Activated naive CD4-positive, alpha-beta T cell treated with Interleukin-2 at 50 U/mL for 16 hours (primary cell): ENCODE measurements at places on chromosomes 6 and 20.

- DNase-seq: no peak
Observed at GRCh38 chr6:89818977-89819335, 638 bp downstream of the MDN1 start.

DNA sequence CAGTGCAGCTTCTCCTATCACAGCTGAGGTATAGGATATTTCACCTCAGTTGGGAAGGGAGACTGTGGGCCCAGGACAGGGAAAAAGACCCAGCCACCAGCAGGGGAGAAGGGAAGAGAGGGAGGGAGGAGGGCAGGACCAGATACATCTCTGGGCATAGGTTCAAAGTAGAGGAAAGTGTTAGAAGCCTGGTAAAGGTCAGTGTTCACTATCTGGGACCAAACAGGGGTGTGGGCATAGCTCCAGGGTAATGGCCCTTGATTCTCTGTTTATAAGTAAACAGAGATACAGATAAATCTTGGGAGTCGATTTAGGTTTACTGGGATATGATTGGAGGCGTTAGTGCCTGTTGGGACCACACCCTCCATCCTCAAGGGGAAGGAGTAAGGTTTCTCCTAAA, 266.2 kb downstream of the LRFN2 start:
- DNase-seq: no peak

DNA sequence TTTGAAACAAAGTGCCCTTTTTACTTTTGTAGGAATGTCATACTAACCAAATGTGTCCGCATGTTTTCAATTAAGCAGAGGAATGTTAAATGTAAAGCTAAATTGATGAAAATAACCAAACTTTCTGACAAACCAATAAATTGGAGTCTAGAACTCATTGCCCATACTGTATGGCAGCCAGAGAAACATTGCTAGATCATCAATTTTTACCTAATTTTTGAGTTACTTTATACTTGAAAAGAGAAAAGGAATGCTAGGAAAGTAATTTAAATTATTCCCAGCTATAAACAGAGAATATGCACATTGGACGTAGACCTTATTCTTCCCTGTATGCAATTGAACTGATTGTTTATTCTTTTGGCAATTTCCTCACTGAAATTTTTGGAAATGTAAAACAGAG, 44.4 kb downstream of the RPS12 start:
- DNase-seq: no peak

DNA sequence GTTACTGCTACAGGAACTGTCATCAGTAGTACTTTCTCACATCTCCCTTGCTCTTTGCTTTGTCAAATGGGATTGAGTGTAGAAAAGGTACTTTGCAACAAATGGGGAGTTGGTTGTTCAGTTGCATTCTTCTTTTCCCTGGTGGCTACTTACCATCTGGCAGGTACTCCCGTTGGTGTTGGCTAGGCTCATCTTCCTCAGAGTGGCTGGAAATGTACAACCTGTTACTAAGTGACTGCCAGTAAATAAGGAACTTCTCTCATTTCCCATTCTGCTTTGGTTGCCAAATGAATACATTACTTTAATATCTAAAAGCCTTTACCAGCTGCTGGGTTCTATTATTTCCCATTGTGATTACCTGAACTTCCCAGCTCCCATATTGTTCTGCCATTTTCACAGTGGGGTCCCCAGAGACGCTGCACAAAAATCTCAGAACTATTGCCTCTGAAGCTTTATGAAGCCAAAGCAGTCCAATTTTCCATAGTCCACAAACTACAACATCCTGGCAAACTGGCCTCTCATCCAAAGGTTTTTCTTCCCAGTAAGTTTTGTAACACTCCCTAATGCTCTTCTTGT, 229.7 kb upstream of the HTR1E start:
- no peak for DNase-seq

- DNase-seq: no peak
Observed at GRCh38 chr6:157380458-157380778, 572 bp upstream of the ZDHHC14 start.

- DNase-seq: no peak
Observed at GRCh38 chr6:12071064-12071615, 59.0 kb downstream of the HIVEP1 start.

- no peak for DNase-seq
Observed at GRCh38 chr20:39249798-39250197, 287.7 kb downstream of the DHX35 start.

DNA sequence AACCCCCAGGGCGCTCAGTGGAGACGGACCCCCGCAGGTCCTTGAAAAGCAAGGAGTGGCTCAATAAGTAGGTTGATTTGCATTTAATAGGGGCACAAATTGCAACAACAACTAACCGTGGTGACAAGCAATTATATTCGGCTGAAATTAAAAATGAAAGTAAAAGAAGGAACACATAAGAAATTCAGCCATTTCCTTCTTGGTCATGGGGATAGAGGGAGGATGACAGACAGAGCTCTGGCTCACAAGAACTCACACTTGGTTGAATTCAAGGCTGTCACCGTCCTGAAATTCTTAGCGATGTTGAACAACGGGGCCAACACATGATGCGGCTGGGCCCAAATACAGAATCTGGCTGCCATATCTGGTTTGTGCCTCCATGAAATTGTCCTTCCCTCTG, 129.0 kb downstream of the EDN3 start:
- no peak for DNase-seq

DNA sequence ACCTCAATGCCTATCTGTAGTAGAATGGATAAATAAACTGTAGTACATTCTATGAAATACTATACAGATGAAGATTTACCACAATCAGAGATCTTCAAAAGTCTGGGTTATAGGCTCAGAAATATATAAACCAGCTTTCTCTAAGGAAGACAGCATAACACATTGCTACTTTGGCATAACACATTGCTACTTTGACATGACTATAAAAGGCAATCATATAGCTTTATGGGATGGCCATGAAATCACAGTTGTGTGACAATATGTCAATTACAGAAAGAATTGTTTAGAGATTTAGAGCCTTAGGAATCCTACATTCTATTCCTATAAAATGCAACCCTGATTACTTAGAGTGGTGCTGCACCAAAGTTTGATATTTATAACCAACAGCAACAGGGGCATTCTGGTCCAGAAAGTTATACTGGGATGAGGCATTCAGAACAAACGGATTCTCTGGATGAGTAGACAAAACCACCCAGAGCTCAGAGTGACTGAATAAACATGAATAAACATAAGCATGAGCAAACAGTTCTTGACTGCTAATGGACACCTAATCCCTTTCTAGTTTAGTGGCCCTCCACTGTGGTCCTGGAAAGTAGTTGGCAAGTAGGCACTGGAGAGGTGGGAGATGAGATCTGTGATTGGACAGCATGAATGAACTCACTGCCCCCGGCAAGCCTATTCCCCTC, 12.0 kb downstream of the TTI1 start:
- no peak for DNase-seq

DNA sequence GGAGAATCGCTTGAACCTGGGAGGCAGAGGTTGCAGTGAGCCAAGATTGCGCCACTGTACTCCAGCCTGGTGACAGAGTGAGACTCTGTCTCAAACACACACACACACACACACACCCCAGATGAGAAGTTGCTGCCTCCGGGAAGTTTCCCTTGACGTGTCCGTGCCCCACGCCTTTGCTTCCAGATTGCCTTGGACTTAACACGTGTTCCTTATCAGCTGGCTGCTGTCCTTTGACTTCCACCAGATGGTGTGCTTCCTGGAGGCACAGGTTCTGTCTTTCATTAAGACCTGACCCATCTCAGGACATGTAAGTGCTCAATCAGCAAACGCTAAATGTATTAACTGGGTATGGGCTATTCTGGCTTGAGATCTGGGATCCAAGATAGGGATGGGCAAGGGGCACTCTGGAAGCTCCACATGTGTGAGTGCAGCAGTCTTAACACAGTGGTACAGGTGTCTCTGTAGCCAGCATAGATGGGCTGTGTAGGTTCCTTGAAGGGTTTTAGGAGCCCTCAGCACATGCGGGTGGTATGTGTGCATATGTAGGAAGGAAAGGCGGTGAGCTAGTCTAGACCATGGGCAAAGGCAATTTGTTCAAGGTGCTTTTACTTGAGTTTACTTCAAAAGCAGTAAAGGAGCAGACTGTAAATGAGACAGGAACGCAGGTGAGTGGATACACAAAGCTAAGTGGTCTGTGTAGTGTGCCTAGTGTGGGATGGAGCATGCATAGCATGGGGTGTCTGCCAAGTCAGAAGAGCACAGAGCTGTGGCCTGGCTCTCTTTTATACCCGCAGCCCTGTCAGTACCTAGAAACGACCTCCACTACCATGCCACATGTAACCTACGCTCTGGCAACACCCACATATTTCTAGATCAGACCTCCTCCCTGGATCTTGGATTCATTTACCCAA, 11.6 kb downstream of the PIGT start:
- no peak for DNase-seq

DNA sequence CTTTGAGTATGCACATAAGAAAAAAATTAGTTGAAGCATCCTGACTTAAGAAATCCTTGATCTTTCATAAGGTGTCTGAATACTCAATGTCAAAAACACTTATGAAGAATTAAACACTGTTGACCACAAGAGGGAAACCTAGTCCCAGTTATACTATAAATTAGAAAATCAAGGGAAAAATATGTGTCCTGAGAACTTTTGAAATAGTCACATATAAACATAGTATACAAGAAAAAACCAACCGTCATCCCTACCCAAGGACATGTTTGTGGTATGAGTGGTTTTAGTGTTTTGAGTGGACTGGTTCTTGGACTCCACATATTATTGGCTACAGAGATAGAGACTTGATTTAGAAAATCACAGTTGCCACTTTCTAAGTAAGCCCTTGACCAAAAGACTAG, 7.6 kb upstream of the HLA-DRA start:
- DNase-seq: no peak

GRCh38 chr6:146902846-146903245, 301.4 kb upstream of the STXBP5 start:
- DNase-seq: no peak

GRCh38 chr6:128278836-128279235, 241.6 kb downstream of the PTPRK start:
- DNase-seq: no peak

DNA sequence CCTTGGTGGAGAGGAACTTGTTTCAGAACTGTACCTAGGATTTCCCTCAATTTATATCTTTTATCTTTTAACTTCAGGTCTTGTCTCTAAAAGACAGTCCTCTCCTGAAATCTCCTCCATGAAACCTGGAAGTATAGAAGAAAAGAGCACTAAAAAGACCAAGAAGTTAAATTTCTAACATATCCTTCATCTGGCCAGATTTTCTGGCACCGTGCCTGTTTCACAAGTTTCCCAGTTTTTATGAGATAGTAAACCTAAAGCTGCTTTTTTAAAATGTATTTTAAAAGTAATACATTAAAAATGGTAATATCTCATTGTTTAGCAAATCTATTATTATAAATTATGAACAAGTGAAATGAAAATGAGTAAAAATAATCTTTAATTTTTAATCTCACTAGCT, 348.3 kb upstream of the RSPO3 start:
- no peak for DNase-seq

GRCh38 chr6:29251736-29252135, 49.8 kb upstream of the OR14J1 start:
- DNase-seq: no peak

DNA sequence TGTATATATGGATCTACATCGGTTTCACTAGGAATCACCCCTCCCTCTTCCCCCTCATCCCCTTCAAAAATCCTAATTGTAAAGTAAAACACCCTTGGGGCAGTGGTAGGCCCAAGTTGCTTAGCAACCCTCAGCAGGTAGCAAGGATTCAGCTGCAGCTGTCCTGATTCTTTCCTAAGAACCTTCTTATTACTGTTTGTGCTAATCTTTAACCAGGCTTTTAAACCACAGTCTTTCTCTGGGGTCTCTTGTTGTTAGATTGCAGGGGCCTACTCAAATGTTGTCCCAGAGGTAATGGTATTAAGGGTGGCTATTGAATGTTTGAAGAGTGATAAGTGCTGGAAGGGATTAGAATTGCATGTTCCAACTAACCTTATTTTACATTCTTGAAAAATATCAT, 46.4 kb downstream of the PRL start:
- no peak for DNase-seq

- DNase-seq: no peak
Observed at GRCh38 chr20:34459209-34459897, 56.9 kb upstream of the DYNLRB1 start.

GRCh38 chr6:145878591-145879295, 64.1 kb upstream of the FBXO30 start:
- no peak for DNase-seq

- no peak for DNase-seq
Observed at GRCh38 chr6:15615802-15616201, 47.0 kb downstream of the DTNBP1 start.

- no peak for DNase-seq
Observed at GRCh38 chr6:130105996-130106704, 87.8 kb downstream of the L3MBTL3 start.

DNA sequence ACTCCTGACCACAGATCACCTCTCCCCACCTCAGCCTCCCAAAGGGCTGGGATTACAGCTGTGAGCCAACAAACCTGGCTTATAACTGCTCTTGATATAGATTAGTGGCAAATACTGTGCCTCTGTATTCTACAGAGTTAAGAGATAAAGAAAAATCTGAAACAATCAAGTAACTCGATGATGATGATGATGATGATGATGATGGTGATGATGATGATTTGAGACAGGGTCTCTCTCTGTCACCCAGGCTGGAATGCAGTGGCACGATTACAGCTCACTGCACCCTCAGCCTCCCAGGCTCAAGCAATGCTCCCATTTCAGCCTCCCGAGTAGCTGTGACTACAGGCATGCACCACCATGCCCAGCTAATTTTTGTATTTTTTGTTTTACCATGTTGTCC, 66.3 kb upstream of the MAP7 start:
- DNase-seq: no peak

- no peak for DNase-seq
Observed at GRCh38 chr6:46862381-46862780, 59.4 kb downstream of the ADGRF5 start.
